T1000 (cell line): ENCODE measurements at places on chromosomes 7 and 10.

GRCh38 chr10:112313911-112314310 lies 30.7 kb downstream of the TECTB start:
- no peak for DNase-seq

DNA sequence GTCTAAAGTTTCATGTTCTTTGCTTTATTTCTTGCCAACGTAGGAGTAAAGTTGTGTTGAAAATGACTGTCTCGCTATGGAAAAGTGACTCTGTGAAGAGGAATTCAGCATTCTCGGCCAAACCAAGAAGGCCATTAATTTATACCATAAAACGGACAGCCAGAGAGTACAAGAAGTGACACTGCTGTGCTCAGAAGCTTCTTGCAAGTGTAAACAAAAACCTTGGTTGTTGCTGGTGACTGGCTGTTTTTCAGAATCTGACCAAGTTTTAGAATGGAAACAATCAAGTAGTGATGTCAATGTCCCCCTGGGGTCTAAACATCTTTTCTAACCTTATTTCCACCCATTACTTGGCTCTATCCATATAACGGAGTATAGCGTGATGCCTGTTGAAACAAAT lies 201.9 kb downstream of the INHBA start:
- DNase-seq: no peak

GRCh38 chr7:123415625-123416024 lies 118.8 kb downstream of the IQUB start:
- no peak for DNase-seq

DNA sequence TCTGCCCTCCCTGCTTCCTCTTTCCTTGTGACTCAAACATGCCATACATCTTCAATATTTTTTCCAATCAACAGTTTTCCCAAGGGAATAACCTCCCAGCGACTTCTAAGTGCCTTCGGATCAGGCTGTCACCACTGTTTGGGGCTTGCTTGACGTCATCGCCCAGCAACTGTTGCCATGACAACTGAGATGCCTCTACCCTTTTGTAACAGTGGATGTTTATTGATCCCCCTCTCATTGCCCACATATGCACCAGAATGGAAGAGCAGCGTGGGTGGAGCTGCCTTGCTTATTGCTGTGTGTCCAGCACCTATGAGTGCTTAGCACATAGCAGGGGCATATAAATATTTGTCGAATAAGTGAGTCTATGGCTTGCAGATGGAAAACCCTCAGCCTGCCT lies 14.4 kb downstream of the FFAR4 start:
- DNase-seq: peak; percentile 63

DNA sequence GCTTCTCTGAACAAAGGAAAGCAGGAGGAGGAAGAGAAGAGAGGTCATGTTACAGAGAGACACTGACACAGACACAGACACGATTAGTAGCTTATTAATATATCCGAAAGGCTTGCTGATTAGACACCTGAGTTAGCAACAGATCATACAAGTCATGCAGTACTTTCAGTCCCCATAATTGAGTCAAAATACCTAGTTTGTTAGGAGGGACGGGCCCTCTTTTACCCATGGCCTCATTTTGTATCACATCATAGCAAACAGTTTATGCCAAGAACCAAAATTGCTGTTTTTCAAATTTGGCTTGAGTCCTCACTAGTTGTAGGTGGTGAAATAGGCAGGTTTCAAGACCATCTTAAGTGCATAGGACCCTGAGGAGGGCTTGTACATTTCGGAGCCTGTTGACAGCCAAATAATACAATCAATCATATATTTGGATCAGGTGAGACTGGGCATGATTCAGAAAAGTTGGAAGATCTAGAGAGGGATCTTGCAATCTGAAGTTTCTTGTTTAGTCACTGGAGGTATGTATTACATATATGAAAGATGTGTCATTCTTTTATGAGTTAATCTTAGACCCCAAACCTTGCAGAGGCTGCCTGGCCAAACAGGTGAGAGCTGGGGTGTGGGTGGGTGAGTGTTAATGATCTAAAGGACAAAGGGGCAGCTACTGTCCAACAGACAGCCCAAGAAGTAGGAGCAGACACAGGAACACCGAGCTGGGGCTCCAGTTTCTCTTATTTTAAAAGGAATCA lies 65.4 kb downstream of the PRPF18 start:
- DNase-seq: no peak

GRCh38 chr7:6268907-6269306 lies 3.5 kb downstream of the CYTH3 start:
- no peak for DNase-seq

GRCh38 chr7:74302745-74303221 lies 13.6 kb downstream of the CLIP2 start:
- no peak for DNase-seq

- no peak for DNase-seq
These were observed 113.0 kb upstream of the PCDH15 start for GRCh38 chr10:54914049-54914448.

DNA sequence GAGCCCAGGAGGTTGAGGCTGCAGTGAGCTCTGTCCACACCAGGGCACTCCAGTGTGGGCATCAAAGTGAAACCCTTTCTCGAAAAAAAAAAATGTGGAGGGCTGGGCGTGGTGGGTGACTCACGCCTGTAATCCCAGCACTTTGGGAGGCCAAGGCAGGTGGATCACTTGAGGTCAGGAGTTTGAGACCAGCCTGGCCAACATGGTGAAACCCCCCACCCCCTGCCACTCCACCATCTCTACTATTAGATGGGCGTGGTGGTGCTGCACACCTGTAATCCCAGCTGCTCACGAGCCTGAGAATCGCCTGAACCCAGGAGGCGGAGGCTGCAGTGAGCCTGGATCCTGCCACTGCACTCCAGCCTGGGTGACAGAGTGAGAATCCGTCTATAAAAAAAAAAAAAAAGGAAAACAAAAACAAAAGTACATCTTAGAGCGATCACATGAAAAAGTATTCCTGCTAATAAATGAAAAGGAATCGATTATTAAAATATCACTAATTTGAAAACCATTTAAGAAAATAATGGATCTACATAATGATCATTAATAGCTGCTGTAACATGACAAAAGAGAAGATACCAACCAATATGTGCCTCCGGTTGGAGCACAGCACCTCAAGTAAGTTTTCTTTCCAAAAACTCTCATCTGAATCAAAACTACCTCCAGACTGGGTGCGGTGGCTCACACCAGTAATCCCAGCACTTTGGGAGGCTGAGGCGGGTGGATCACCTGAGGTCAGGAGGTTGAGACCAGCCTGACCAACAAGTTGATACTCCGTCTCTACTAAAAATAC lies 4.9 kb downstream of the HNRNPF start:
- no peak for DNase-seq

DNA sequence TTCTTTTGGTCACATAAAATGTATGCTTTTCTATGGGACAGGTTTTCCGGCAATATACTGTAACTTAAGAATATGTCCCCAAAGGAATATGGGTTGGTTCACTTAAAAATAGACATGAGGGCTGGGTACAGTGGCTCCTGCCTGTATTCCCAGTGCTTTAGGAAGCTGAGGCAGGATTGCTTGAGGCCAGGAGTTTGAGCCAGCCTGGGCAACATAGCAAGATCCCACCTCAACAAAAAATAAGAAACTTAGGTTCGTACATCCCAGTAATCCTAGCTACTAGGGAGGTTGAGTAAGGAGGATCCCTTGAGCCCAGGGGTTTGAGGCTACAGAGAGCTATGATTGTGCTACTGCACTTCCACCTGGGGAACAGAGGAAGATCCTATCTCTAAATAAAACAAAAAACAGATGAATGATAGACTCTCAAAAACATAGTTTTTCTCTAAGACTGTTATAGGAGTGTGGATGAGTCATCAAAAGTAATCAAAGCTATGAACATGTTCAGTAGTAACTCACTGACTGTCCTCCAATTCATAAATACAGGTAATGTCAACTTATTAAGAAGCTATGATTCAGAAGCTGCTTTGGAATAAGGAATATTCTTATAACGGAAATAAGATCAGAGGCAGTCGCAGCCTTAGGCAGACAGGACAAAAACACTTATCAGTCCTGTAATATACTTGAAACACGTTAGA lies 2.6 kb upstream of the SEC31B start:
- DNase-seq: no peak

DNA sequence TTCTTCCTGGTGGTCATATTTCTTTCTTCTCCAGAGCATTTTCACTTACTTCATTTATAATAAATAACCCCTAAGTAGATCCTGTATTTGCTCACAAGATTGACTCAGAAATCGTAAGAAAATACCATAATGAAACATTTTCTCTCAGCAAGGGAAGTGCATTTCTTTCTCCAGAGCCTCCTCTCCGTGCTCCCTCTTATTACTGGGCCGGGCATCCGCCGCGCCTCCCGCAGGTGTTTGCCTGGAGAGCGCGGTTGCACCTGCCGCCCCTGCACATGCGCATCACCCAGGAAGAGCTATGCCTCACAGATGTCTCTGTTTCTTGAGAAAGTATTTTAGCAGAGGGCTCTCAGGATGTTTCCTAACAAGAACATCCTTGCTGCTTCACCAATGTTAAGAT lies 509.2 kb downstream of the TCERG1L start:
- DNase-seq: no peak

GRCh38 chr10:111523016-111523415 lies 446.2 kb downstream of the ADRA2A start:
- DNase-seq: no peak

GRCh38 chr7:37899712-37900247 lies 16.8 kb downstream of the SFRP4 start:
- DNase-seq: no peak

- no peak for DNase-seq
These were observed 245.4 kb upstream of the GALNT17 start for GRCh38 chr7:70886547-70886946.

DNA sequence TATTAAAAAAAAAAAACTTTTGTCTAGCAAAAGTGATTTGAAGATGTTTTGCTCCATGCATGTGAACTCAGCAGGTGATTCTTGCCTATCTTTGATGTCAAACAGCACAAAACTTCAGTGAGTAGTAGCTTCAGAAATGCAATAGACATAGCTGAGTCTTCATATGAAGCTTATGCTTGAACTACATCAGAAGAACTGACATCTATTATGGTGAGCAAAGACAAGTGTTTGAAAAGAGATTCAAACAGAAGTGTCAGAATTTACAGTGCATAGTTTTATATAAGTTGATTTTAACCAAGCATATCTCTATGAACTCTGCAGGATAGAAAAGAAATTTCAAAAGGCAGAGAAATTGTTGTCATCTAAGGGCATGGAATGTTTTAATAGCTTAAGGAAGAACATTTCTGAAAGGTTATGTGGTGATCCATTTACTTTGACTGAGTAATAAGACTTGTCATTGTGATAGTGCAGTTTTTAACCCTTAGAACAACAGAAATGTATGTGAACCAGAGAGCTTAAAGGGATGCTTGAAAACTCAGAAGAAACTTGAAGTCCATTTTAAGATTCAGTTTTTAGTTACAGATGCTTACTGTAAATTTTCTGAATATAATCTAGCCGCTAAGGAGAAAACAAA lies 351.4 kb downstream of the MDFIC start:
- no peak for DNase-seq

GRCh38 chr10:2145926-2146478 lies 408.7 kb upstream of the ADARB2 start:
- no peak for DNase-seq

DNA sequence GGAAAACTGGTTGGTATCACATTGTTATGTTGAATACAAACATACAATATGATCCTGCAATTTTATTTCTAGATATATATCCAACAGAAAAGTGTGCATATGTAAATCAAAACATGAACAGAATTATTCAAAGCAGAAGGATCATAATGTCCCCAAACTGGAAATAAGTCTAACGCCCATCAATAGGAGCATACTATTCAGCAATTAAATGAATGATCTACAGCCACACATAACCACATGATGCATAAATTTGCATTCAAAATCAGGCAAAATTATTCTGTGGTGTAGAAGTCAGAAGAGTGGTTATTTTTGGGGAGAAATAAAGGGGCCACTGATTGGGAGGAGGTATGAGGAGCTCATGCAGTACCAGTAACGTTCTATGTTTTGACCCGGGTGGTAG lies 28.6 kb downstream of the NPY start:
- DNase-seq: no peak

DNA sequence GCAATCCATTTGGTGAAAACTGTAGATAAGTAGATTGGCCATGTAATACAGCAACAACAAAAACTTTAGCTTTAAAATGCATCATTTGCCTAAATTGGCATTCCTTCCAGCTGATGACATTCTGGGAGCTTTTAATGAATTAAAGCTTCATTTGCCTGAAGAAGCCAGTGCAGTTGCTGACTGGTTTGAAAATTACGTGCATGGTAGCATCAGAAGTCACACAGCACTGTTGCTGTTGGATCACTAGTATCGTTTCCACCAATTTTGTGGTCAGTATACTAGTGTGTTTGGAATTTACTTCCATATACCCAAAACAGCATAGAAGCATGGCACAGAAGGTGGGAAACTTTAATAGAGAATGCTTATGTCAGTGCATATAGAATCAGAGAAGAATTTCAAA lies 194.9 kb downstream of the ETV1 start:
- no peak for DNase-seq

- peak; percentile 1 for DNase-seq
These were observed 588.0 kb downstream of the CALN1 start for GRCh38 chr7:71824006-71824760.

- DNase-seq: no peak
These were observed 84.1 kb downstream of the CTBP2 start for GRCh38 chr10:125076121-125076825.

- DNase-seq: no peak
These were observed 54.4 kb upstream of the TMEM273 start for GRCh38 chr10:49242604-49243003.

DNA sequence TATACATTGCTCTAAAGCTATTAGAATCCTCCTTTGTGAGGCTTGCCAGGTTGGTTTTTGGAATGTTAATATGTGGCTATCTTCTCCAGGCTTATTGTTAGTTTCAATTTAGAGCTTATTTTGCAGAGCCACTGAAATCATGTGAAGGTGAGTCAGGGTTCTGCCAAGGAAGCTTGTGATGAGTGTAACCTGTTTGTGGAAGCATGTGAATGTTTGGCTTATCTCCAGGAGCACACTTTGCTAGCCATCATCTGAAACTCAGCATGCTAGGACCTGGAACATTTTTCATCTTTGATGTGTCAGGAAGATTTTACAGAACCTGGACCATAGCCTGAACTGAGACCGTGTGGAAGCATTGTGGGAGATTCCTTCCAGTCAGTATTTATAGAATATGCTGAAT lies 197.3 kb downstream of the PPP1R9A start:
- no peak for DNase-seq

- no peak for DNase-seq
These were observed 154.0 kb upstream of the LSM8 start for GRCh38 chr7:118029826-118030422.

- no peak for DNase-seq
These were observed 894 bp downstream of the SLC13A4 start for GRCh38 chr7:135726911-135727673.
